ENCODE measurements at places on chromosomes 3 and 15.

GRCh38 chr3:148512648-148513047 is 185.1 kb upstream of the AGTR1 start:
- peak; percentile 41 for DNase-seq

- peak; percentile 6 for DNase-seq
Observed at GRCh38 chr3:111362381-111363009, 179.5 kb upstream of the CD96 start.

GRCh38 chr15:97189162-97189780 is 771.2 kb upstream of the ARRDC4 start:
- peak; percentile 1 for DNase-seq

GRCh38 chr3:171168551-171168950 is 142.0 kb upstream of the SLC2A2 start:
- no peak for DNase-seq

GRCh38 chr15:49908236-49908932 is 210.6 kb downstream of the ATP8B4 start:
- DNase-seq = no peak

DNA sequence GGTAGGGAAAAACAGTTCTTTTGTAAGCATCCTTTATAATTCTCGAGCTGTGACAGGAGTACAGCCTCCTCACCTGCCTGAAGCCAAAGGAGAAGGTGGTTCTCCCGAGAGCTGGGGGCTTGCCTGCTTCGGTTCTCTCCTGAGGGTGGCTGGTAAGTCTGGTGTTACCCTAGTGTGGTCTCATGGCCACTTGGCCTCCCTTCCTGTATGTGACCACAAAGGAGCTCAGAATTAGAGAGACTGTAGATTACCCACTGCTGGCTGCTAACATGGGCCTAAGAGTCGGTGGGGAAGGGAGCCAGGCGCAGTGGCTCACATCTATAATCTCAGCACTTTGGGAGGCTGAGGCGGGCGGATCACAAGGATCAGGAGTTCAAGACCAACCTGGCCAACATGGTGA is 12.6 kb downstream of the PDHB start:
- no peak for DNase-seq

DNA sequence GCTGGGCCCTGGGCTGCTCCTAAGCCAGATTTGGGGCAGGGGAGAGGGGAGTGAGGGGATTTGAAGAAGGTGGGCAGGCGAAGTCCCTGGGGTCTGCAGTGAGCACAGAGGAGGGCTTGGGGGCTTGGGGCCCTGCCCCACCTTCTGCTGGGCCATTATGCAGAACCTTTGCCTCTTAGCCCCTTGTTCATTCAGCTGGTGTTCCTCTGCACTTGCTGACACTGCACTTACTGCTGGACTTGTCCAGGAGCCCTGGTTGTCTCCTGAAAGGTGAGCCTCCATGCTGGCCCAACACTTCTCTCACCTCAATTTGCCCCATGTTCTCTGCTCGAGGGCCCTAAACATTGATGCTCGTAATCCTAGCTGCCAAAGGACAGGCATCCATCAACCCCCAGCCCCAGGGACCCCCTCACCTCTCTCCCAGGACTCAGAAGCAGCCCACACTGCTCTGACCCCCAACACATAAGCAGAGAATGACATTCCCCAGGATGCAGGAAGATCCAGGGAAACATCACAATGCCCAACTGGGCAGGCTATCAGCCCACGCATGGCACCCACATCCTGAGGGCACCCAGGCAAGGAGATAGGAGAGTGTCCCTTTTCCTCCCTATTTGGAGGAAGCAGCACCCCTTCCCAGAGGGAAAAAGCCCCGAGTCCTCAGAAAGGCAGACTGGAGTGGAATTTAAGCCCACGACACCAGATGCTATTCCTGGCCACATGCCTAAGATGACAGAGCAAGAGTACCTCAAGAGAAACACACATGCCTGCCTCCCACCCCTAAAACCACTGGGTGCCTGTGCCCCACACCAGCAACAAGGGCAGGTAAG is 76.8 kb downstream of the ADCY5 start:
- no peak for DNase-seq

- no peak for DNase-seq
Observed at GRCh38 chr3:141594357-141594756, 107.5 kb downstream of the RASA2 start.

DNA sequence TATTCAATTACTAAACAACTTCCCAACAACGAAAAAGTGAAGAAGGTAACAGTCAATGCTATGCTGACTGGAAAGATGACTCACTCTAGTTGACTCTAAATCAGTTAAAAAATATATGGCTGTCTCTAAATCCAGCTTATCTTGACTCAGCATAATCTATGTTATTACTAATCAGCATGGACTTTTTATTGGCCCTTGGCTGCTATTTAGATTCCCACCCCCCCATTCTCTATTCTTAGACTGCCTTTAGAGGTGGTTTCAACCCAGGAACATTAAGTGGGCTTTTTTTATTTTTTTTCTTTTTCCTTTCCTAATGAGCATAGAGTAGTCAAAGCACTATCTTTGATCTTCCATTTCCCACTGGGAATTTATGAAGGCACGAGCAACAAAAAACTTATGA is 1.9 kb downstream of the PCOLCE2 start:
- DNase-seq = peak; percentile 88

GRCh38 chr15:71093054-71094024 is 21.9 kb upstream of the THSD4 start:
- DNase-seq = peak; percentile 79

GRCh38 chr3:194141415-194142155 is 5.6 kb downstream of the HES1 start:
- DNase-seq = peak; percentile 96

- DNase-seq = peak; percentile 67
Observed at GRCh38 chr3:132785292-132785691, 63.1 kb upstream of the NPHP3 start.

DNA sequence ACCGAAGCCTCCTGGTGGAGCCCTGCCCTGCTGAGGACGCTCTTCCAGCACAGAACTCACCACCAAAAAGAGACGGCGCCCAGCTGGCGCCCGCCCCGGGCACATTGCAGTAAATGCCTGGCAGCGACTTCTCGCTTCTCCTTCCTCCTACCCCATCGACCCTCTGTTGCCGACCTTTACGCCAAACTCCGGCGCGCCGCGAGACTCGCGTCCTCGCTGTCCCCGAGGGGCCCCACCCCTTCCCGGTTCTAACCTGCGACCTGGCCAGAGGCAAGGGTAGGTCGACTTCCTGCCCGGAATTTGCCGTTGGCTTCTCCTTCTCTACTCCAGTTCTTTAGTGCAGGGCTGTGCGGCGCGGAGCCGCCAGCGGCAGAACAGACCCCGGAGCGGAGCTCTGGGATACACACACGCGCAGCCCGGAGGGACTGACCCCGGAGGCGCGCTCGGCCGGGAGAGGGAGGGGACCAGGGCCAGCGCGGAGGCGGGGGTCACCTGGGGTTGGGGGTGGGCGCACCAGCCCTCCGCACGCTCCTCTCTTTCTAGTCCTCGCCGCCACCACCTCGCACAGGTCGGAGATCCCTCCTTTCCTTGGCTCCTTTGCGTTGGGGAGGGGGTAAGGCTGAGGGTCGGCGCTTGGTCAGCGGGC is 226.6 kb upstream of the AZI2 start:
- peak; percentile 2 for DNase-seq

- no peak for DNase-seq
Observed at GRCh38 chr3:150421256-150421655, 13.2 kb downstream of the TSC22D2 start.
